ENCODE measurements at places on chromosomes 2 and 18.

DNA sequence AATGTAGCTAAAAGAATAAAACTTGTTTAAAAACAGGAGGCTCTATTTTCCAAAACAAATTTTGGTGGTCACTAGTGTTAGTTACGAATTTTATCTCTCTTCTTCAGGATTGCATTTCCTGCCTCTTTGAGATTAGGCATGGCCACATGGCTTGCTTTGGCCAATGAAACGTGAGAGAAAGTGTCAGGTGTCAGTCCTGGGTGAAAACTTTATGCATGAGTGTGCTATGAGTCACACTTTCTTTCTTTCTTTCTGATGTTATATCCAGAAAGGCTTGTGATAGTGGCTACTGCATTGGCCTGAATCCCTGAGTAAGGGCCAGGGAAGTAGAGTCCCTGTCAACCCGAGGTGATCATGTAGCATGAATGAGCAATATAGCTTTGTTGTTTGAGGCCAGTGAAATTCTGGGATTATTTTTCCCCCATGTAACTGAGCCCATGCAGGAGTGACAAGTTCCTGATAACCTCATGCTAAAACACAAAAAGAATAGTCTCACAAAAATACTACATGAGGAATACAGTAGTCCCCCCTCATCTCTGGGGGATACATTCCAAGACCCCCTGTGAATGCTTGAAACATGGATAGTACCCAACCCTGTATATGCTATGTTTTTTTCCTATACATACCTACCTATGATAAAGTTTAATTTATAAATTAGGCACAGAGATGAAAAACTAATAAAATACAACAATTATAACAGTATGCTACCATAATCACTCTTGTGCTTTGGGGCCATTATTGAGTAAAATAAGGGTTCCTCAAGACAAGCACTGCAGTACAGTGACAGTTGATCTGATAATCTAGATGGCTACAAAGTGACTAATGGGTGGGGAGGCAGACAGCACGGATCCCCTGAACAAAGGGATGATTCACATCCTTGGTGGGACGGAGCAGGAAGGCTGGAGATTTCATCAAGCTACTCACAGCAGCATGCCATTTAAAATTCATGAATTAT is 109.5 kb downstream of the CDC42EP3 start:
- DNase-seq: peak; percentile 18

- DNase-seq: no peak
Observed at GRCh38 chr18:1078301-1078700, 173.6 kb downstream of the ADCYAP1 start.

- DNase-seq: no peak
Observed at GRCh38 chr18:34978533-34978893, 62.7 kb upstream of the MAPRE2 start.

- DNase-seq: no peak
Observed at GRCh38 chr2:43461453-43462073, 134.3 kb downstream of the THADA start.

GRCh38 chr2:66897181-66897580 is 462.3 kb downstream of the MEIS1 start:
- DNase-seq: no peak

GRCh38 chr2:6957910-6958615 is 40.9 kb downstream of the RNF144A start:
- no peak for DNase-seq

GRCh38 chr2:200172944-200173581 is 133.4 kb upstream of the SPATS2L start:
- DNase-seq: no peak

GRCh38 chr18:26738706-26739105 is 126.8 kb downstream of the AQP4 start:
- DNase-seq: no peak

- DNase-seq: no peak
Observed at GRCh38 chr18:38663682-38664081, 1098.1 kb upstream of the CELF4 start.

DNA sequence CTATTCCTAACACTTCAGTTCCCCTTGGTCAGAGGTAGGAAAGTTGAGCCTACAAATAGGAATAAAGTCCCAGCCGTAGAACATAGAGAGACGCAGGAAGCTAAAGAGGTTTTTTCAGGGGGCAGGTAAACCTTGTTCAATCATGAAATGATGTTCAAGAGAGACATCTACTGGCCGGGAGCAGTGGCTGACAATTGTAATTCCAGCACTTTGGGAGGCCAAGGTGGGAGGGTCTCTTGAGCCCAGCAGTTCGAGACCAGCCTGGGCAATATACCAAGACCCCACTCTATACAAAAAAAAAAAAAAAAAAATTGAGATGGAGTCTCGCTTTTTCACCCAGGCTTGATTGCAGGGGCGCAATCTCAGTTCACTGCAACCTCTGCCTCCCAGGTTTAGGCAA is 66.7 kb upstream of the DNAJC10 start:
- DNase-seq: peak; percentile 48

GRCh38 chr2:152411154-152411553 is 76.2 kb downstream of the FMNL2 start:
- DNase-seq: no peak

GRCh38 chr18:28164771-28165483 is 12.0 kb downstream of the CDH2 start:
- DNase-seq: no peak

All from HEK293T (cell line).